ENCODE measurements at places on chromosomes 1 and 21.

DNA sequence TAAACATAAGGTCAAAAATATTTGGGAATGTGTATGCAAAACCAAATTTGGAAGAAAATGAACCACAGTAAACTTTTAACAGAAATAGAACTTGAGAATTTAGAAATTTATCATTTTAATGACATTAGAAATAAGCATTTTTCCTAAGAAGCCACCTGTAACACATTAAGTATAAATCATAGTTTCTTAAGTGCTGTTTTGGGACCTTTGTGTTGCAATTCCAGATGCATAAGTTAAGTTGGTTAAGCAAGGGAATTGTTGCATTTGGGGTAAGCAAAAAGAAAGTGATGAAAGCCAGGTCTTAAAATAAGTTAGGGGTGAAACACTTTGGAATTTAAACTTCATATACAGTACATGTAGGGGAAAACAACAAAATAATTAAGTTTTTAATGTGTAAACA lies 49.8 kb downstream of the CDKN2C start:
- DNase-seq, result no peak

DNA sequence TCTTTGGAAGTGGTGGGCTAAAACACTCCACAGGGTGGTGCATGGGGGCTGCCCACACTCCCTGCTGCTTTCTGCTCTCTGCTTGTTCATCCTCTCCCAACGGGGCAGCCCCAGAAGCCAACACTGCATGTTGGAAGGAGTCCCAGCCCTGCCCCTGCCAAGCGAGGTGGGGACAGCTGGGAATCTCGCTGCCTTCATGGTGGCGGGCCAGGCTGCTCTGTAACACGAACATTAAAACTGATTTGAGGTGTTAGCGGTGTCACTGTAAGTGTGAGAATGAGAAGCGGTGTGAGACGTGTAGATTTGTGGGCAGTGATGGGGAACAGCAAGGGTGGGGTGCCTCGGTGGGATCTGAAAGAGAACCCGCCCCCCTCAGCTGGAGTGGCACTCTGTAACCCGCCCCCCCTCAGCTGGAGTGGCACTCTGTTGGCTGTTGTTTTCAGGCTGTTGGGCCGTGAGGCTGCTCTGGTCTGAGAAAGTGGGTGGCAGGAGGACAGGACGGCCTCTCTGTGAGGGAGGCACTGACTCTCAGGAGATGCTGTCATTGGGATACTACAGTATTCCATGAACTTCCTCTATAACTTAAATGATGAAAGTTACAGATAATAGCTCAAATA lies 80.9 kb downstream of the PCBP3 start:
- DNase-seq, result no peak

GRCh38 chr1:18950401-18951026 lies 6.0 kb downstream of the IFFO2 start:
- DNase-seq, result no peak

- no peak for DNase-seq
Measured at GRCh38 chr1:43834280-43835081, 99.1 kb upstream of the ARTN start.

GRCh38 chr1:238265866-238266265 lies 375.1 kb upstream of the ZP4 start:
- no peak for DNase-seq

DNA sequence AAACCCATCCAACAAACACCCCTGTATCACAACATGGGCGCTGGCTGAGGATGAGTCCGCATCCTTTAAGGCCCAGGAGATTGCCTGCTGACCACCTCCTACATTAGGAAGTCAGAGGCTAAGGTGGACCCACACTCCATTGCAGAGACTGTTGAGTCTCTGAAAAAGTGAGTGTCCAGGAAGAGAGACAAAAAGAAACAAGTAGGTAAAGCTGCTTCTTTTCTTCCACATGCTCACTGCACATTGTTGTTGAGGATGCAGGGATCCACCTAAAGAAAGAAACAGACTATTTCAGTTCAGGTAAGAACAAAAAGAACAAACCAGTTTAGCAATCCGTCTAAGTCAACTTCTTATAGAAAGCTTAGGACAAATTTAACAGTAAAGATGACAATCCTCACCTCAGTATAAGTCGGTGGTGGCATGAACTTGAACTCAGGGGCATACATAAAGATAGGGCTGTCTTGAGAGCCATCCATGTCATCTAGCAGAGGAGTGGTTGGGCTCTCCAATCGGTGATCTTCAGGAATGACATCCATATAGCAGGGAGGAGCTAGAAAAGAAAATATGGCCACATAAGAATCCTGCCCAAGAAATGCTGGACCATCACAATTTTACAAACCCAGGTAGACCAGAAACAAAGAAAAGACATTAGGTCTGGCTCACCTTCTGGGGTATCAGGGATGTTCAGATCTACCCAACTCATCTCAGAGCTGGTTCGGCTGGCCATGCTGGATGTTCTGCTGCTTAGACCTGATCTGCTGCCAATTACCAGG lies 2.6 kb downstream of the TXNIP start:
- no peak for DNase-seq

GRCh38 chr21:31873696-31874599 lies 1.1 kb downstream of the HUNK start:
- no peak for DNase-seq

DNA sequence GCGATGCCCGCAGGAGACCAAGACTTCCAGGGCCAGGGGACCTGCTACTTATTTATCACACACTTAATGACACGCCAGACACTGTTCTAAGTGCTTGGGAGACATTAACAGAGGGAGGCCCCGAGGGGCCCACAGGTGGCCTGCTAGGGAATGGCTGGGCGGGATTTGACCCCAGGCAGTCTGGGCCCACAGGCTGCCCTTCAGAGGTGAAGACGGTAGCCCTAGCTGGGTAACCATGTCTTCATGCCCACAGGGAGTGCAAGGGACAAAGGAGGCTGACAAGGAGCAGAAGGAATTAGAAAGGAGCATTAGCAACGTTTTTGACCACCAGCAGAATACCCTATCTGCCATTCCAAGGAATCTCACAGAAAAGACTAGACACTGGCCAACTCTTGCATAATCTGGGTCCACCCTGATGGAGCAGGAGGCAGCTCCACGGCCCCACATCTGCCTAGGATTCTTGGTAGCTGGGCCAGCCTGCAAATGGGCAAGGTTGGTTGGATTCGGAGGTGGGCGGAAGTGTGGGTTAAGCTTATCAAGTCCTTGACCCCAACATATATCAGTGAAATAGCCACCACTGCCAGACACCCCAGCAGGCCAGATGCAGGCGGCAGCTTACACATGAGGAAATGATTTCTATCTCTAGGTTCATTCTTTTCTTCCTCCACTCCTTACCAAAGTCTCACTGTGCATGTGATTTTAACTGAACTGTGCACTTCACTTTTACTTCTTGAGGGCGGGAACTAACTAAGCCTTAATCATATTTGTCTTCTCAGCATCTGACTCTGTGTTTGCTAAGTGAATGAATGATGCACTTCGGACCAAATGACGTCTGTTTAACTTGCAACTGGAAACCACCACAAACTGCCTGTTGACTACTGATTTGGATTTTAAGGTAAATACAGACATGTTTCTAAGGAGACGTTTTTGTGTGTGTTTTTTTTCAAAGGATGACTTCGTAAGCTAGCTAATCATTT lies 3.4 kb upstream of the ETS2 start:
- DNase-seq, result no peak

GRCh38 chr21:19322360-19322759 lies 918.8 kb upstream of the TMPRSS15 start:
- no peak for DNase-seq

DNA sequence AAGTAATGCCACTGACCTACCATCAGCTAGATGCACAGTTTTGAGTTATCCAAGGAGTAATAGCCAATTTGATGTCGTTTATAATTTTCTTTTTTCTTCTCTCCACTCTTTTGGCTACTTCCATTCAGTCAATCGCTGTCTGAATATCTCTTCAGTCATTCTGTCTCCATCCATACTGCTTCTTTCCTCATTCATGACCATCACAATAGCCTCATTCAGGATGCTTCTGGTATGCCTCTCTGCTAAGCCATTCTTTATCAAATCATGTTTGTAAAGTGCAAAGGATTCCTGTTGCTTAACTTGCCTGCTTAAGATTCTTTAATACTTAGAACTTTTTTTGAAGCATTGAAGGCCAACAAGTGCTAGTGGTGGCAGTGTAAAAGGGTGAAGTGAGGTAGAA lies 20.2 kb downstream of the TYW3 start:
- no peak for DNase-seq
